ENCODE measurements at places on chromosomes 1 and 21.

GRCh38 chr1:90457985-90458384, 259.1 kb downstream of the BARHL2 start:
- no peak for DNase-seq

- no peak for DNase-seq
These were observed 479.8 kb upstream of the VAMP3 start for GRCh38 chr1:7290971-7291970.

- no peak for DNase-seq
These were observed 17.5 kb downstream of the TRMT1L start for GRCh38 chr1:185139246-185139645.

- no peak for DNase-seq
These were observed 52.4 kb upstream of the BCL10 start for GRCh38 chr1:85328713-85329397.

- peak; percentile 55 for DNase-seq
These were observed 31.4 kb upstream of the TARDBP start for GRCh38 chr1:10980841-10981727.

DNA sequence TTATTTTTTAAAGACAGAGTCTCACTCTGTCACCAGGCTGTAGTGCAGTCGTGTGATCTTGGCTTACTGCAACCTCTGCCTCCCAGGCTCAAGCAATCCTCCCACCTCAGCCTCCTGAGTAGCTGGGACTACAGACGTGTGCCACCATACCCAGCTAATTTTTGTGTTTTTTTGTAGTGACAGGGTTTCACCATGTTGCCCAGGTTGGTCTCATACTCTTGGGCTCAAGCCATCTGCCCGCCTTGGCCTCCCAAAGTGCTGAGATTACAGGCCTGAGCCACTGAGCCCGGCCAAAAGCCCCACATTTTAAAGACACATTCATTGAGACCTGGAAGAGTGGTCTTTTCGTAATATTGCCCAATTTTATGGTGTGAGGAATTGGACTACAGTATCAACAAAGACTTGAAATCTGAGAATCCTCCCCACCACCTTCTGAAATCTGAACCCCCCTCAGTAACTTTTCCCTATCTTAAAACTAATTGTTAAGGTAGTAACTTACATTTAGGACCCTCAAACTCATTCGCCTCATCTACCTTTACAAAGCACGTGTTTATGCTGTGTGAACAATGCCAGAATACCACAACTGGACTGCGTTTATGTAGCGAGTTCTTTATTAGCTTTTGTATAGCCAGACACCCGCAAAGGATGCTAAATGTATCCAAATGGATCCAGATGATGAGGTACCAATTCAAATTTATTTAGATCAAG, 2.7 kb downstream of the ERRFI1 start:
- DNase-seq, result no peak

GRCh38 chr1:50369830-50370229, 53.4 kb downstream of the DMRTA2 start:
- DNase-seq, result no peak

DNA sequence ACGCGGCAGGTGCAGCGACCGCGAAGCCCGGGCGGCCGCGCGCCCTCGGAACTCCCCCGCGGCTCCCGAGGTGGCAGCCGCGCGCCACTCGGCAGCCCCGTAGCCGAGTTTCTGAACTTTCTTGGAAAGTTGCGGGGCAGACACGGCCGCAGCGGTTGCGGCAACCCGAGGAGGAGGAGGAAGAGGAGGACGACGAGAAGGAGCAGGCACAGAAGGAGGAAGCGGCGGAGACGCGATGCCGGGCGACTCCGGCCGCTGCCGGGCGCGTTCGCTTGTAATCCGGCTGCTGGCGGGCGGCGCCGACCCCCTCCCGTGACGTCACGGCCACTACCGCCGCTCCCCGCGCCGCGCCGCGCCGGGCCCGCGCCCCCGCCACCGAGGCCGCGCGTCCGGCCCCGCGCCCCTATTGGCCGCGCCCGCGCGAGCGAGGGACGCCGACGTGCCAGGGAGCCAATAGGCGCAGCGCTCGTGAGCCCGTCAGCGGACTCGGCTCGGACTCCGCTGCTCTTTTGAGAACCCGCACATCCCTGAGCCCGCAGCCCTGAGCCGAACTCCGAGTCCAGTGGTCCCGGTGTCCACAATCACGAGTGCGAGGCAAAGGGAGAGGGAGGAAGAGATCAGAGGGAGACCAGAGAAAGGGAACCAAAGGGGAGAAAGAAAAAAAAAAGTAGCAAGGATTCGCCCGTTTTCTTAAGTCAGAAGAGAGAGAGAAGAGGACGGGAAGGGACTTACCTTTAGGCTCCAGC, 736 bp upstream of the BARHL2 start:
- DNase-seq, result no peak

GRCh38 chr21:18759267-18759666, 355.7 kb upstream of the TMPRSS15 start:
- no peak for DNase-seq

GRCh38 chr1:8858112-8858668, 20.3 kb downstream of the ENO1 start:
- DNase-seq, result no peak

DNA sequence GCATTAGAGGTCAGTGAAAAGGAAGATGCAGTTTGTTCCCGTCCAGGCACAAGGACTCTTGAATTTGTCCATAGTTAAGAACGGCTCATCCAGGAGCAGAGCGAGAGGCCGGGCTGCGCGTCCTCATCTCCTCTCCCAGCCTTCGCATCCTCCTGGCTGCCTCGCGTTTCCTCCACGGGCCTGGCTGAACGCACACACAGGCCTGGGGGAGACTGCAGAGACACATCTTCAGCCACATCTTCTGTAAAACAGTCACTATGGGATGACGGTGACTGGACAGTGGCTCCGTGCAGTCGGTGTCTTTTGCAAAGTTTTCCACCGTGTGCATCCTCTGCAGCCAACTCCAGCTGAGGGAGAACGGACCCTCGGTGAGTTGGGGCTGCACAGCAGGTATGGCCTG, 89.7 kb downstream of the PSMG1 start:
- no peak for DNase-seq

GRCh38 chr1:15994590-15995351, 9.3 kb upstream of the SRARP start:
- DNase-seq, result peak; percentile 80

DNA sequence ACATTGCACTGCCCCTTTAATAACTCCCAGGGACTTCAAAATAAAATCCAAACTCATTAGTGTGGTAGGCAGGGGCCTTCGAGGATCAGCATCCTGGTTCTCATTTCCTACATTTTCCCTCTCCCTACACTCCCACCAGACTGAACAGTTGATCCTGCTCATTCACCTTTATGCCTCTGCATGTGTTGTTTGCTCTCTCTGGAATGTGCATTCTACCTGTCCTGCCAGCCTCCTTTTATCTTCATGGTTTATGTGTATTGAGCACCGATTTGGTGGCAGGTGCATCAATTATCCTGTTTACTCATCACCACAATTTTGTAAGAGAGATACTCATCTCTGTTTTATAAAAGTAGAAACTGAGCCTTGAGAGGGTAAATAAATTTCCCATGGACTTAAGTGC, 125.0 kb downstream of the ADSS2 start:
- no peak for DNase-seq

GRCh38 chr1:212689758-212690529, 9.7 kb downstream of the BATF3 start:
- DNase-seq, result no peak

GRCh38 chr1:164587617-164588501, 28.9 kb downstream of the PBX1 start:
- no peak for DNase-seq

GRCh38 chr1:70042090-70042731, 163.2 kb downstream of the LRRC40 start:
- DNase-seq, result peak; percentile 32

DNA sequence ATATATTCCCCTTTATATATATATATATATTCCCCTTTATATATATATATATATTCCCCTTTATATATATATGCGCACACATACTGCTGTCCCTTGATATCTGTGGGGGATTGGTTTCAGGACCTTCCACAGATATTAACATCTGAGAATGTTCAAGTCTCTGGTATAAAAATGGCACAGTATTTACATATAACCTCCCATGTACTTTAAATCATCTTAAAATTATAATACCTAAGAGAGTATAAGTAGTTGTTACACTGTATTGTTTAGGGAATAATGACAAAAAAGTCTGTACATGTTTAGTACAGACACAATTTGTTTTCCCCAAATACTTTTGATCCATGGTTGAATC, 45.8 kb downstream of the NR5A2 start:
- no peak for DNase-seq

DNA sequence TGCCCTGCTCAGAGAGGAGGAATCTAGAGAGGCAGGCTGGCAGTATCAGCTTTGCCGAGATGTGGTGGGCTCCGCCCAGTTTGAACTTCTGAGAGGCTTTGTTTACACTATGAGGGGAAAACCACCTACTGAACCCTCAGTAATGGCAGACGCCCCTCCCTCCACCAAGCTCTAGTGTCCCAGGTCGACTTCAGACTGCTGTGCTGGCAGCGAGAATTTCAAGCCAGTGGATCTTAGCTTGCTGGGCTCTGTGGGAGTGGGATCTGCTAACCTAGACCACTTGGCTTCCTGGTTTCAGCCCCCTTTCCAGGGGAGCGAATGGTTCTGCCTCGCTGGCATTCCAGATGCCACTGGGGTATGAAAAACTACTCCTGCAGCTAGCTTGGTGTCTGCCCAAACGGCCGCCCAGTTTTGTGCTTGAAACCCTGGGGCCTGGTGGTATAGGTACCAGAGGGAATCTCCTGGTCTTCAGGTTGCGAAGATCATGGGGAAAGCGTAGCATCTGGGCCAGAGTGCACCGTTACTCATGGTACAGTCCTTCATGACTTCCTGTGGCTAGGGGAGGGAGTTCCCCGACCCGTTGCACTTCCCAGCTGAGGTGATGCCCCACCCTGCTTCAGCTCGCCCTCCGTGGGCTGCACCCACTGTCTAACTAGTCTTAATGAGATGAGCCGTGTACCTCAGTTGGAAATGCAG, 43.6 kb downstream of the C21orf91 start:
- peak; percentile 24 for DNase-seq

DNA sequence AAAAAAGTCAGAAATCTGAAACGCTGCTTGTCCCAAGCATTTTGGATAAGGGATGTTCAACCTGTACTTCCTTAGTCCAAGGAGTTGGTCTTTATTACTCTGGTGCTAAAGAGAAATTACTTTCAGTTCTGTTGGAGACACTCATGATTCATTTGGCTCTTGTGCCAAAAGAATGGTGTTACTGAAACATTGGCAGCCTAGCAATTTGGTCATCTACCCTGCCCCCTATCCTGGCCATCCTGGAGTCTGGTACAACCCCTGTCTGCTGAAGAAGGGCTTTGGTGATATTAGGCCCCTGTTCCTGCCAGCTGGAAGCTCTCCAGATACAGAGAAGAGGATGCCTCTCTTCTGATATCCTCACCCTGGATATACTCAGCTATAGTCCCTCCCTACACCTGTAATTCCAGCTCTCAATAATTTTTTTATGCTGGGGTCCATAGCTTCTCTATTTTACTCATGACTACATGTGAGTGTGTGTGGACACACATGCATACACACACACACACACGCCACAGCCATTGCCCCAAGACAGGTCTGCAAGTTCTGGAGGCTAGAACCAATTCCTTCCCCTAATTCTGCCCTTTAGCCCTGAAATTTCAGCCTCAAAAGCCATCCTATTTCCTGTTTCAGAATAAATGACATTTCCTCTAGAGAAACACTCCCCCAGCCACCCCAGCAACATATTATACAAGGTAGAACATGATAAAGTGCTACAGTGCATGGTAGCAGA, 40.0 kb downstream of the LHX8 start:
- DNase-seq, result no peak

DNA sequence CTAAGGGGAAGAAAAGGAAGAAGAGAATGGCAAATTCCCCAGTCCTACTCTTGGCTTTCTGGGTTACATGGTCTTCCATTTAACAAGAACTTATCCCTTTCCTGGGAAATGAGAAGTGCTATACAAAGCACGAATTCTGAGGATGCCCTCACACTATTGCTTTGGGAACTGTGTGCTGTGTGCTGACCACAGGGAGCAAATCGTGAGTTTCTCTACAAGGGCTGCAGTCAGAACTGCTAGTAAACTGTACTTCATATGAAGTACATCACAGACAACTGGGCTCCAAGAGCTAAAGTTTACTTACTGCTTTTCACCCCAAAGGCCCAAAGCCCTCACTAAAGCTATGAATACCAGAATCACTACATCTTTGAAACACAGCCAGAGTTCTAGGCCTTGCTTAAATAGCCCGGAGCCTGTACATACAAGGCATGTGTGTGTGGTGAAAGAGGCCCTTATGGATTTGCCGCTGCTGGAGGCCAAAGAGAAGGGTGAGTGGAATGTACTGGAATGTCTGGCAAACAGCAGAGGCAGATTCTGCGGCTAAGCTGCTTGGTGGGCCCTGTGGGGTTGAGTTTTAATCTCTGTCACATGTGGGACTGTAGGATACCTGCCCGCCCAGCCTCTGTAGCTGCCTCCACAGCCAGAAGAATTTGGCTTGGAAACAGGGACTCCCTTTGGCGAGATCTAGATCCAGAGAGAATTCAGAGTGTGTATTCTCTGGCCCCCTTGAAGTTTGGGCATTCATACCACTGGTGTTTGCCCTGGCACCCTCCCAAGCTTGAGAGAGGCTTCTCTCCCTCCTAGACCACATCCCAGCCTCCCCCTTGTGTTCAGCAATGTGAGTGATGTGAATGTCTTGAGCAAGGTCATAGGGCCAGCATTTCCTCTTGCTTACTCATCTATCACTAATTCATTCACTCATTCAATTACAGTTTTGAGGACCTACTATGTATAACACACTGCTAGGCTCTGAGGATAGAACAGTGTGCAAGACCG, 21.9 kb upstream of the TRIM67 start:
- no peak for DNase-seq

- no peak for DNase-seq
These were observed 25.5 kb downstream of the CD58 start for GRCh38 chr1:116545359-116545705.

DNA sequence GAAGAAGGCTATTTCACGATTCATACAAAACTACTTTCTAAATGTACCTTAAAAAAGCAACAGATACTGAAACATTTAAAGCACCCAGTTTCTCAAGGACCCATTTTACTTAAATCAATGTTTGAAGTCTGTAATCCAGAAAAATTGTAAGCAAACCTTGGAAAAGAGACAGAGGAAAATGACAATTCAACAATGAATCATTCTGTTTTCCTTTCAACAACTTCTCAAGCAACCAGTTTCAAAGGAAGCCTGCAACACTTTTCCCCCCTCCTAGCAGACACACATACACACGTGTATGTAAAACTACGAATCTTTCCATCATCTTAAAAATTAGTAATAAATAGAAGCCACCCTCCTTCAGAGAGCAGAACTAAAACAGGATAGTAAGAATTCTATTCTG, 1.2 kb downstream of the RERE start:
- no peak for DNase-seq

- DNase-seq, result peak; percentile 11
These were observed 2.3 kb upstream of the DMRTA2 start for GRCh38 chr1:50425376-50426107.

GRCh38 chr1:50246869-50247268, 138.1 kb downstream of the ELAVL4 start:
- DNase-seq, result no peak

- DNase-seq, result no peak
These were observed 109.8 kb downstream of the GLIS1 start for GRCh38 chr1:53629101-53629691.

GRCh38 chr21:37974081-37974480, 57.8 kb upstream of the KCNJ6 start:
- no peak for DNase-seq

- DNase-seq, result no peak
These were observed 26.1 kb upstream of the CLSTN1 start for GRCh38 chr1:9849691-9850441.

- DNase-seq, result no peak
These were observed 210.4 kb downstream of the USH2A start for GRCh38 chr1:216212826-216213225.

GRCh38 chr1:13804240-13804633, 104.2 kb downstream of the PRDM2 start:
- DNase-seq, result no peak
